ENCODE measurements at places on chromosomes 16 and 17.

DNA sequence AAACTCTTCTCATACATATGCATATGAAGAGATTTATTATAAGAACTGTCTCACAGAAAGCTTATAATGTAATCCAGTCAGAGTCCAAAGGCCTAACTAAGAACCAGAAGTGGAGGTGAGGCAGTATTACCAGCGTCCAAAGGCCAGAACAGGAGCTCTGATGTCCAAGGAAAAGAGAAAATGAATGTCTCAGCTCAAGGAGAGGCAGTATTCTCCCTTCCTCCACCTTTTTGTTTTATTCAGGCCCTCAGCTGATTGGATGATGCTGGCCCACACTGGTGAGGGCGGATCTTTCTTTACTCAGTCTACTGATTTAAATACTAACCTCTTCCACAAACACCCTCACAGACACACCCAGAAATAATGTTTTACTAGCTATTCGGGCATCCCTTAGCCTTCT, 43.4 kb downstream of the FBXL20 start:
- no peak for DNase-seq

- DNase-seq = no peak
Observed at GRCh38 chr16:88661468-88661867, 1.4 kb downstream of the MVD start.

DNA sequence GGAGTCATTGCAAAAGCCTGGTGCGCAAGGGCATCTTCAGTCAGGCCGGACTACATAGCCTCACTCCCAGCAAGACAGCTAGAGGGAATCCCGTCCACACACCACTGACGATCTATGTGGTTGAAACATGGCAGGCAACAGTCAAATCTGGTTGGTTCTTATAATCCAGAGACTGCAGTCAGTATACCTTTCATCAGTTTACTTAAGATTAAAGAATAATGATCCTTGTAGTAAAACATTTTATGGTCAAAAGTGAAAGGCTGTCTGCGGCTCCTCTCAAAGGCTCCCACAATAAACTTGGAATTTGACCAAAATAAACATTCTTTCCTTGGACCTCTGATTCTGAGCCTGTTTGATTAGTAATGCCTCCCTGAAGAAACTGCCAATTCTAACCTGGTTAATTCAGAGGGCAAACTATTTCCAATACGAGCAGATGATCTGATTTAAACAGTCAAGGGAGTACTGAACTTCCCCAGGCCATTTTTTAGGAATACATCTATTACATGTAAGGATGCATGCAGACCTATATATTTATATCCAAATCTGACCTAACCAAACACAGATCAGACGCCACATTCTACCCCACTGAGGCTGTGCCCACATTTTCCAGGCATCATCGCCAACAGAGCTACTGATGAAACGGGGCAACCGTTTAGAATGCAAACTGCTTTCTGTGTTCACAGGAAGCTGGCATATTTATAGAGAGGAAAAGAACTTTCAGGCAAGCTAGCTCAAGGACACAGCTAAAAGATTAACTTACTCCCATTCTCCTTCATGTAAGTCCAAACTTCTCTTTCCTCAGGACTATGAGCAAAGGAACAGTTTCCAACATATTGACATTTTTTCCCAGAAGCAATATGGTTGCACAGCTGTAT, 15.3 kb upstream of the TXNDC11 start:
- DNase-seq = no peak

DNA sequence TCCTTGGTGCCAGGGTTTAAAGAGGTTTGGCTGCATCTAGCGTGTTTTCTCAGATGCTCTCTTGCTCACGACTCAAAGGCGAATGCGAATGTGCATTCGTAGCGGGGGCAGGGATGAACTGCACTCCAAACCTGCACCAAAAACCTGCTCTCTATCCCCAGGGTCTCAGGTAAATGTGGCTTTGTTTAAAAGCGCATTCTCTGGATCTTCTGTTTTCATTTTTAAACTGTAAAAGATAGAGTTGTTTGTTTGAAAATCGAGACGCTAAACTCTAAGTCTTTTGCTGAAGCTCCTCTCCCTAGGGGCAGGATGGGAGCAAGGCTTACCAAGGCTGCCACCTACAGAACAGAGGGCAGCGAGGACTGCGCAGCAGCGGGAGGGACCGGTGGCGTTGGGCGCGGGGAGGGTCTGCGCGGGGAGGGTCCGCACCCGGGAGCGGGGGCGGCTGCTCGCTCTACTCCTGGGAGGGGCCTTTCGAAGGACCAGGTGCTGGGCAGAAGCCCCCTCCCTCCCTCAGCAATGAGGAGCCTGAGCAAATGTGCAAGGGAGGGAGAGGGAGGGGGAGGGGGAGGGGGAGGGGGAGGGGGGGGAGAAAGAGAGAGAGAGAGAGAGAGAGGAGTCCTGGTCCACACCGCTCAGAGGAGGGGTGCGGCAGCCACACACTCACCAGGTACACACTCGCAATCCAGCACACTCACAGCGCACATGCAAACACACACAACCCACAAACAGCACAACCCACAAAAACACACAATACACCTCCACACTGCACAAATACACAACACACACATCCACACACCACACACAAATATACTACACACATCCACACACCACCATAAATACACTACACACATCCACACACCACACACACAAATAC, 142.8 kb downstream of the GRIN2A start:
- no peak for DNase-seq

DNA sequence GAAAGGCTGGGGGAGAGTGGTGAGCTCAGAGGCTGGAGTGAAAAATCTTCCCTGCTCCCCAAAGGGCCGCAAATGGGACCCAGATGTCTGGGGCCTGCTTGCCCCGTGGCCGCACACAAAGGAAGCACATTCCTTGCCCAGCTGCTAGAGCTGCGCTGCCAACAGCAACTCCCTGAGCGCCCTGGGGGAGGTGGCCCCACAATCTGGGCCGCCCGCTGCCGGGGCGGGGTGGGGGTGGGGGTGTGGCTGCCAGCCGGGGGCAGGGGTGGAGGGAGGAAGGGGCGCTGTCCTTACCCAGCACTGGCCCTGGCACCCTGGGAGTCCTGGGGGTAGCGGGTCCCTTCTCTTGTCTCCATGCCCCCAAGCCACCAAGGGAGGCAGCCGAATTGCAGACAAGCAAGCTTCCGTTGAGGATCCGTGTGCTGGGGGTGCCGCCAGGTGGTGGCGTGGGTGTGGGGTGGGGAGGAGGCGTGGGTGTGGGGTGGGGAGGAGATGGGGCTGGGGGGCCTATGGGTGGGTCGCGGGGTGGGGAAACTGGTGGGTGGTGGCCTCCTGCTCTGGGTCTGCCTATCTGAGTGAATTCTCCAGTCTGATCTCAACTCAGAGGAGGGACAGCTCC, 48.4 kb upstream of the PABPN1L start:
- no peak for DNase-seq

DNA sequence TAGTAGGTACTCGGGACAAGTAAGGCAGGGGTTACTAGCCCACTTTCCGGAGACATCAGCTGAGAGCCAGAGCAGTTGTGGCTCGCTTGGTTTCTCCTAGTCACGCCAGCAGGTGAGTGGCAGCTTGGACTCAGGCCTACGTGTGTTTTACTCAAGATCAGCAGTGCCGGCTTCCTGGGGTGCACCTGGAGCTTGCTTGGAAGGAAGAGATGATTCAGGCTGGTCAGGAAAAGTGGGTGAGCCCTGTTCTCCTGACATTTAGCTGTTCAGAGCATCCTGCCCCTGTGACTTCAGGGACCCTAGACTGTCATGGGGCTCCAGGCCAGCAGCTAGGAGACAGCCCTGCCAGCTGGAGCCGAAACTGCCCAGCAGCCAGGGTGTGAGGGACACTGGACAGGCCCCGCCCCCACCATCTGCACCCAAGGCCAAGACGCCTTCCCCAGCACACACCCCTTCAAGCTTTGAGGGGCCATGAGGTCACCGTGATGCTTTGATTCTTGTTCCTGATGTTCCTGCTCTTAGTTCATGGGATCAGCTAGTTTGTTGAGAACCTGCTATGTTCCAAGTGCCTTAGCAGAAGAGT, 238.0 kb upstream of the CIBAR2 start:
- DNase-seq = no peak

- no peak for DNase-seq
Observed at GRCh38 chr17:48149787-48150463, 42.4 kb downstream of the SNX11 start.

- DNase-seq = peak; percentile 50
Observed at GRCh38 chr17:75153780-75154194, 525 bp downstream of the JPT1 start.

GRCh38 chr16:20349615-20350014, 2.9 kb downstream of the UMOD start:
- no peak for DNase-seq

GRCh38 chr17:60442271-60443173, 20.2 kb downstream of the CHCT1 start:
- DNase-seq = no peak

GRCh38 chr17:31411707-31412285, 20.3 kb downstream of the RAB11FIP4 start:
- no peak for DNase-seq

GRCh38 chr16:50862818-50863643, 121.1 kb downstream of the CYLD start:
- no peak for DNase-seq

GRCh38 chr16:20347666-20348364, 4.7 kb downstream of the UMOD start:
- DNase-seq = no peak

- DNase-seq = no peak
Observed at GRCh38 chr17:16351831-16352230, 1.4 kb downstream of the CENPV start.

DNA sequence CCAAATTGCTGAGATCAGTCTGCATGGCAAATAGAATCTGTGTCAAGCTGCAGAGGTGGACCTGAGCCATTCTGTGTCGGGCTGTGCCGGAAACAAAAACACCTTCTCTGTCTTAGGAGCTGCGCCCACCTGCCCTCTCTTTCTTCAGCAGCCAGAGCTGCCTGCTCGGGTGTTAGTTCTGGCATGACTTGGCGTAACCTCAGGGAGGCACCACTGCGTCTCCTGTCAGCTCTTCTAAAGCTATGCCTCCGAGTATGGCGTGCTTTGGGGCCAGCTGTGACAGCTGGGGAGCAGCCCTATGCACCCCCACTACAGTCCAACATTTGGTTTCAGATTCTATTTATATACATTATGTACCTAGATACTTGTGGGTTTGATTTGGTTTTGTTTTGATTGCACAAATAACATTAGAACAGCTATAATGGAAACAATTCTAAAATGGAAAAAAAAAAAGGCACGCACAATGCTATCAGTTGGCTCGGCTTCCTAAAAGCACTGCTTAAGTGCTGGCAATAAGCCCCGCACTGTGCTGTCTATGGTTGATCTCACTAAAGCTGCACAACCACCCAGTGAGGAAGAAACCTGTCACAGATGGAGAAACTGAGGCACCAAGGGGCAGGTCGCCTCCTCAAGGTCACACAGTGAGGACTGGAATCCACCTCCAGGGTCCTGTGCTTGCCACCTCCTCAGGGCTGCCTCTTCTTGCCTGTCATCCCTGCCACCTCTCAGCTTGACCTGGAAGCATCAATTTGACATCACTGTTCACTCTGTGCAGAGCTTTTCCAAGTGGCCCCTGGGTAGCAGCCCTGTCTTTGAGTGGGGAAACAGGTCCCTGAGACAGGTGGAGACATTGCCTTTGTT, 18.7 kb upstream of the ADGRG1 start:
- DNase-seq = peak; percentile 77

DNA sequence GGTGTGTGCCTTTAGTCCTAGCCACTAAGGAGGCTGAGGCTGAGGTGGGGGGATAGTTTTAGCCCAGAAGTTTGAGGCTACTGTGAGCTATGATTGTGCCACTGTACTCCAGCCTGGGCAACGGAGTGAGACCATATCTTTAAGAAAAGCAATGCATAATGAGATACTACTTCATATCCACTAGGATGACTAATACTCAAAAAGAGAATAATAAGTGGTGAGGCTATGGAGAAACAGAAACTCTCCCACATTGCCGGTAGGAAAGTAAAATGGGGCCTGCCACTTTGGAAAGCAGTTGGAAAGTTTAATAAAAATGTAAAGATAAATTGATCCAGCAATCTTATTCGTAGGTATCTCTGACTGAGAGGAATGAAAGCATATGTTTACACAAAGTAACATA, 4.6 kb upstream of the NPIPB2 start:
- DNase-seq = no peak

DNA sequence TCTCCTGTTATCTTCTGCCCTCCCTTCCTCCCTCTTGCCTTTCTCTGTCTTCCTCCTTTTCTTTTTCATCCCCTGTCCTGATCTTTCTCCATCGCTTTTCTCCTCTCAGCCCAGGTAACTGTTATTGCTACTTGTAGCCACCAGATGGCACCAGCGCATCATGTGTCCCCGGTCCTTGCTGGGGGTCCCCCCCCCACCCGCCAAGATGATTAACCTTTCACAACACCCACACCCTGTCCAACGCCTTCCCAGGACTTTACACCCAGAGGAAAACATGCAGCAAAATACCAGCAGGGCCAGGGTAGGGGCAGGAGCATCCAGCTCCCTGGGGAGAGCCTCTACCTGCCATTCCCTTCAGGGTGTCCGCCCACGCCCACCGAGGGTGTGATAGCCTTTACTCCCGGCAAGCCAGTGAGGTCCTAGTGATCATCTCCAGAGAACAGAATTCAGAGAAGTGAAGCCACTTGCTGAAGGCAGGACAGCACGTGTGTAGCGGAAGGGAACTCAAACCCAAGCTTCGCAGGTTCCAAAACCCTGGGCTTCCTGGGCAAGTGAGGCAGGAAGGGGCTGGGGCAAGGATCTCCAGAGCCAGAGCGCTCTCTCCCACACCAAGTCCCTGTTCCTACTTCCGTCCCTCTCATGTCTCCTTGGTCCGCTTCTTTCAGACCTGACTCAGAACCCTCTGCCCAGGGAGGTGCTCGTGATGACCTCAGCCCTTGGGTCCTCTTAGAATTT, 13.4 kb upstream of the TAC4 start:
- DNase-seq = peak; percentile 60

- no peak for DNase-seq
Observed at GRCh38 chr17:66662496-66662895, 172.4 kb upstream of the CACNG5 start.

GRCh38 chr17:61774724-61775123, 88.6 kb downstream of the BRIP1 start:
- no peak for DNase-seq

- no peak for DNase-seq
Observed at GRCh38 chr16:66223176-66223780, 143.2 kb upstream of the CDH5 start.

GRCh38 chr17:34015253-34015652, 239.8 kb upstream of the CCL2 start:
- DNase-seq = no peak
